ENCODE measurements at places on chromosomes 16 and 17.

DNA sequence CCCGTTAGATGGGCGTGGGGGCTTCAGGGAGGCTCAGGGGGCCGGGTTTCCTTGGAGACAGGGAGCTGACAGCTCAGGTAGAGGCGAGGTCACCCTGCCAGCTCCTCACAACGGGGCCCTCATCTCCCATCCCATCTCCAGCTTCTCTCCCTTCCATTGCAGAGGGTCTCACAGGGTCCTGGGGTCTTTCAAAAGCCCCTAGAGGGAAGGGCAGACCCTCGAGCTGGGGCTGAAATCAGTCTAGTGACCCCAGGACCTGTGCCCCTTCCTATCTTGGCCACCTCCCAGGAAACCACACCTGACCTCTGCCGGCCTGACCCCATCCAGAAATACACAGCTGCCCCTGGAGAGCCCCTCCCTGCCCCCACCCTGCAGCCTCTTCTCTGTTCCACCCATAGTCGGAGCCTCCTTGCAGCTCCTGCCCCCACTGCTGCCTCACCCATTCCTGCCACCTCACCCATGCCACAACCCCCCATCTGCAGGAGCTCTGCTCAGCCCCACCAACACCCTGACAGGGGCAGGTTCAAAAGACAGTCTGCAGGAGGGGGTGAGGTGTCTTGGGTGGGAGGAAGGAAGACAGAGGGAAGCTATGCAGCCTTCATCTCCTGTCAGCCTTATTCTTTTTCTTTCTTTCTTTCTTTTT, 23.4 kb downstream of the PIK3R5 start:
- H3K4me3 ChIP-seq, result peak overlapping the region; percentile 52
- peaks cover 36% of the 10 kb centered on the region for H3K36me3 ChIP-seq
- DNase-seq, result peak; percentile 53

- H3K4me1 ChIP-seq, result peaks cover 3% of the 10 kb centered on the region
- no peak overlapping the region for H3K27ac ChIP-seq
- H3K4me3 ChIP-seq, result no peak overlapping the region
- no peak for DNase-seq
- no peaks in the 10 kb centered on the region for H3K27me3 ChIP-seq
Measured at GRCh38 chr17:70208825-70209555, 39.7 kb downstream of the KCNJ2 start.

GRCh38 chr17:31508288-31509094, 117.0 kb downstream of the RAB11FIP4 start:
- H3K27me3 ChIP-seq, result no peaks in the 10 kb centered on the region
- H3K36me3 ChIP-seq, result peaks cover 3% of the 10 kb centered on the region
- H3K4me1 ChIP-seq, result peaks cover 52% of the 10 kb centered on the region
- peak overlapping the region; percentile 84 for H3K4me3 ChIP-seq
- peak; percentile 79 for DNase-seq
- peak overlapping the region; percentile 100 for H3K27ac ChIP-seq

DNA sequence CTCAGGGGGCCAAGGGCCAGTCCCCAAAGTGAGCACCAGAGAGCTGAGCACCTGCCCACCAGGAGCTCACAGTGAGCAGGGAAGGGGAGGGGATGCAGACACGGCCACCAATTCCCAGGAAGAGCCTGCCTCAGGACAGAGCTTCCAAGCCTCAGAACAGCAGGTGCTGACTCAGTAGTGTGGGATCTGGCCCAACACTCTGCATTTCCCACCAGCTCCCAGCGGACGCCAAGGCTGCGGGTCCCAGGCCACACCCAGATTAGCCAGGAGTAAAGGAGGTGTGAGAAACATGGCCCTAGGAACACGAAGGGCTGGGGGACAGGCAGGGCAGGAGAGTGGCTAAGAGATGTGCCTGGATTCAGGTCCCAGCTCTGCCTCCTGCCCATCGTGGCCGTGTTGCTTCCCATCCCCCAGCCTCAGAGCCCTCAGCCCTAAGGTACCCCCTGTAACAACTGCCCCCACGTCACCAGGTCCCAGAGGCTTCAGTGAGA, 28.4 kb upstream of the EIF1 start:
- no peak for DNase-seq
- H3K36me3 ChIP-seq, result no peaks in the 10 kb centered on the region
- H3K27ac ChIP-seq, result no peak overlapping the region

DNA sequence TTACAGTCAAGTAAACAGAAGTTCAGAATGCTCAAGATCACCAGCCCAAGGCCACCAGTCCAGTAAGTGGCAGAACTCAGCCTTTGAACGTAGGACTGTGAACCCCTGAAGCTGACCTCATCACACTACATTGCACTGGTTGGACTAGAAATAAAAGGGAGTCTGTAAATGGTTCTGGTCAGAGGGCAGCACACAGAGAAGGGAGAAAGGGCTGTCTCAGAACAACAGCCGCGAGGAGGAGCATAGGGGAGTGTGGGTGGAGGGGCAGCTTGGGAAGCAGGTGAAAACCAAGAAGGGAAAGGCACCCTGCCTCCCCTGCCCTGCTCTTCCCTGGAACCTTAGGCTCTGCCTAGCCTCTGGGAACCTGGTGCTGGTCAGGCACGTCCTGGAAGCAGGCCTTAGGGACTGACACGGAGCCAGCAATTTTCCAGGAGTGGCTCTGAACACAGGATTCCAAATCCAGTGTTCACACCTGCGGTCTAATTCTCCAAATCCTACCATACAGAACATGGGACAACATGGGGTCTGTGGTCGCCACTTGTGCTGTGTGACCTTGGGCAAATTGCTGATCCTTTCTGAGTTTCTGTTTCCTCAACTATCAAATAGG, 7.0 kb downstream of the PDILT start:
- no peak for DNase-seq
- peaks cover 2% of the 10 kb centered on the region for H3K27me3 ChIP-seq
- H3K4me1 ChIP-seq, result no peaks in the 10 kb centered on the region
- H3K36me3 ChIP-seq, result no peaks in the 10 kb centered on the region

DNA sequence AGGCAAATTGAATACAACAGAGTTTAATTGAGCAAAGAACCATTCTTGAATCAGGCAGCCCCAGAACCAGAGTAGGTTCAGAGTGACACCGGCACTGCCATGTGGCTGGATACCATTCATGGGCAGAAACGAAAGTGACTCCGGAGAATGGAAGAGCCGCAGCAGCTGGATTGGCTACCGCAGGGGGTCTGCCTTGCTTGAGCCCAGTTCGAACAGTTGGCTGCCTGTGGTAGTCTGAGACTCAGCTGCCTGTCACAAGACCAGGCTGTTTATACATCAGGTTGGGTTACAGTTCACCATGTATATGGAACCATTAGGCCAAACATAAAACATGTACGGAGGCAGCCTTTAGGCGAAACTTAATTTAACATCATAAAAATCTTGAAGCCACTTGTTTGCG, 205.2 kb upstream of the CHMP6 start:
- DNase-seq, result no peak
- H3K36me3 ChIP-seq, result peaks cover 24% of the 10 kb centered on the region
- peaks cover 93% of the 10 kb centered on the region for H3K4me1 ChIP-seq
- H3K27ac ChIP-seq, result no peak overlapping the region
- H3K27me3 ChIP-seq, result no peaks in the 10 kb centered on the region

GRCh38 chr16:85436207-85436606, 176.9 kb upstream of the GSE1 start:
- H3K4me3 ChIP-seq, result no peak overlapping the region
- H3K36me3 ChIP-seq, result no peaks in the 10 kb centered on the region
- no peaks in the 10 kb centered on the region for H3K27me3 ChIP-seq
- no peaks in the 10 kb centered on the region for H3K4me1 ChIP-seq
- no peak for DNase-seq
- H3K27ac ChIP-seq, result no peak overlapping the region

- no peak overlapping the region for H3K27ac ChIP-seq
- DNase-seq, result no peak
- H3K4me1 ChIP-seq, result no peaks in the 10 kb centered on the region
Measured at GRCh38 chr17:12431188-12431587, 234.5 kb upstream of the MYOCD start.

GRCh38 chr17:19456016-19456927, 45.2 kb downstream of the RNF112 start:
- H3K27ac ChIP-seq, result no peak overlapping the region
- no peaks in the 10 kb centered on the region for H3K36me3 ChIP-seq
- no peak for DNase-seq

DNA sequence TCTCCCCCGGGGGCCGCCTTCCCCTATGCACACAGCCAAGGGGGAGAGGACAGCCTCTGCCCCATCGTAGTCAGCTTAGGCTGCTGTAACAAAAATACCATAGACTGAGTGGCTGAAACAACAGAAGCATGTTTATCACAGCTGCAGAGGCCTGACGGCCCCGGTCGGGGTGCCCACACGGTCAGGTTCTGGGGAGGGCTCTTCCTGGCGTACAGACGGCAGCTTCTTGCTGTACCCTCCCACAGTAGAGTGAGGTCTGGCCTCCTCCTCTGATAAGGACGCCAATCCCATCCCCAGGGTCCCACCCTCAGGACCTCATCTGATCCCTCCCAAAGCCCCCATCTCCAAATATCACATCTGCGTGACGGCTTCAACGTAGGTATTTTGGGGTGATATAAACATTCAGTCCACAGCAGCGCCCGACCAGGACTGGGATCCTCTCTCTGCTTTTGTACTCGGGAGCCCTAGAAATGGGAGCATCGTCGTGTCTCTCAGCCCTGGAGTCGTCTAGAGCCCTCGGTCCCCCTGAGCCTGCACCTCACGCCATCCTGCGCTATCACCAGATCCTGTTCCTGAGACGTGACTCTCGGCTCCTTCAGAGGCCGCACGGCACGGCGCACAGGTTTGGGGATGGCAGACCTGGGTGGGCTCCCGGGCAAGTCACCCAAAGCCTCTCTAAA, 67.8 kb downstream of the RPH3AL start:
- no peaks in the 10 kb centered on the region for H3K4me1 ChIP-seq
- DNase-seq, result no peak
- H3K27ac ChIP-seq, result no peak overlapping the region

DNA sequence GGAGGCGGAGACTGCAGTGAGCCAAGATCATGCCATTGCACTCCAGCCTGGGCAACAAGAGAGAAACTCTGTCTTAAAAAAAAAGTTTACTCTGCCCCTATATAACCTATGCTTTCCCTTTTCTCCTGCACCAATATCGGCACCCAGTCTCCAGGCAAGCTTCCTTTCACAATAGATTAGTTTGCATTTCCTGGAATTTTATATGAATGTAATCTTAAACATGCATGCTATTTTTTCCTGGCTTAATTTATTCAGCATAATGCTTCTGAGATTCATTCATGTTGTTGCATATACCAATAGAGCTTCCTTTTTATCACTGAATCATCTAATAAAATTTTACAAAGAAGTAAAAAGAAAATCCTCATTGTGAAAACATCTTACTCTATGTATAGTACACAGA, 59.4 kb downstream of the USP32 start:
- peaks cover 7% of the 10 kb centered on the region for H3K4me1 ChIP-seq
- H3K4me3 ChIP-seq, result no peak overlapping the region
- DNase-seq, result no peak
- H3K27me3 ChIP-seq, result no peaks in the 10 kb centered on the region

DNA sequence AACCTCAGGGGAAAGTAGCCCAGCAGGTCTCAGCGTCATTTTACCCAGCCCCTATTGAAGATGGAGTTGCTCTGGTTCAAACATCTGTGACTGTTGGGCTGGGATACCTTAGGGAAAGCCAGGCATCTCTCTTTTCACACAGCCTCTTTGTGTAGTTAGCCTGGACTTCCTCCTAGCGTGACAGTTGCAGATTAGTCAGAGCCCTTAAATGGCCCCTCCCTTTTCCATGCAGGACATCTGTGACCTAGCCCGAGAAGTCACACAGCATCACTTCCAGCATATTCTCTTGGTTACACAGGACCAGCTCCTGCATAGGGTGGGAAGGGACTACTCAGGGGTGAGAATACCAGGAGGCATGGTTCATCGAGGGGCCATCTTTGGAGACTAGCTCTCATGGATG, 375.0 kb upstream of the RBFOX1 start:
- H3K4me3 ChIP-seq, result no peak overlapping the region
- H3K4me1 ChIP-seq, result no peaks in the 10 kb centered on the region
- no peak for DNase-seq
- no peaks in the 10 kb centered on the region for H3K27me3 ChIP-seq
- H3K27ac ChIP-seq, result no peak overlapping the region

GRCh38 chr17:9150446-9151090, 129.3 kb downstream of the NTN1 start:
- H3K27me3 ChIP-seq, result peaks cover 4% of the 10 kb centered on the region
- H3K36me3 ChIP-seq, result no peaks in the 10 kb centered on the region
- no peak overlapping the region for H3K27ac ChIP-seq
- no peaks in the 10 kb centered on the region for H3K4me1 ChIP-seq

GRCh38 chr17:50787106-50787505, 19.8 kb upstream of the ANKRD40CL start:
- H3K27ac ChIP-seq, result no peak overlapping the region
- peaks cover 5% of the 10 kb centered on the region for H3K4me1 ChIP-seq
- no peak for DNase-seq

DNA sequence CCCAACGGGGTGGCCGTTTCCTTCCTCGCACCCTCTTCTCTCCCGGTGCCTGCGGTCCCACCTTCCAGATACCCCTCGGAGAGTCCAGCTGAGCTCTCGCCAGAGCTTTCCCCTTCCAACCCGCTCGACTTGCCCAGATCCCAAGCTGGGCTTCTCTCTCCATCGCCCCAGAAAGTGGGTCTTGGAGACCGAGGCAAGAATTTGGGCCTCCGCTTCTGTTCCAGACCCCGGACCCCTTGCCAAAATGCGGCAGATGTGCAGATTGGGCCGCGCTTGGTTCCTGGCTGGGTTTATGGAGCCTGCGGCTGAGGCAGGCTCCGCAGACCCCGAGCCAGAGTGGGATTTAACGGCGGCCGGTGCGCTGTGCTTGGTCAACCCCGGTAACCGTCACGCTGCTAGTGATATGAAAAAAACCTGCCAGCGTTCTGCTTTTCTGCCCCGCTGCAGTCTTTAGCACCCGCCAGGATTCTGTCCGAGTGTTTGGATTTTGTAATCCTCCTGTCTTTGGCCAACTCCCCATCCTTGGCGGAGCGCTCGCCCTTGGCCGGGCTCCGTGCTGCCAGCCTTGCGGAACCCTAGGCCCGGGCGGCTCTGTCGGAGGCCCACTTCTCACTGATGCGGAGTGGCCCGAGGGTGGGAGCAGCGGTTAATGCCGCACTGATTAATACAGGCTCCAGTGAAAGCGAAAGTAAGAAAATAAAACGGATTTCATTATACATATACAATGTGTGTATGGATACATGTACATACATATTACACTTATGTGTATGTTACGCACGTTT, 754 bp upstream of the SLFN11 start:
- peak overlapping the region; percentile 98 for H3K27ac ChIP-seq
- H3K27me3 ChIP-seq, result peaks cover 1% of the 10 kb centered on the region
- DNase-seq, result peak; percentile 76
- peaks cover 31% of the 10 kb centered on the region for H3K36me3 ChIP-seq

- H3K27me3 ChIP-seq, result no peaks in the 10 kb centered on the region
- DNase-seq, result no peak
- no peaks in the 10 kb centered on the region for H3K36me3 ChIP-seq
- H3K4me1 ChIP-seq, result peaks cover 18% of the 10 kb centered on the region
- H3K4me3 ChIP-seq, result no peak overlapping the region
Measured at GRCh38 chr16:50247906-50248608, 18.3 kb upstream of the ADCY7 start.
